ENCODE measurements at places on chromosomes 5 and 9. TPM values are rescaled to one million over a fixed set of nuclear protein-coding genes. Genes with fewer than 3 reads are reported as not detected.

SLC45A2 gene
- not detected for polyA plus RNA-seq

ANKH gene
- polyA plus RNA-seq: 11.7 TPM

CARTPT gene
- not detected for polyA plus RNA-seq

CAMK4 gene
- polyA plus RNA-seq: not detected

DOLPP1 gene
- 23.5 TPM for polyA plus RNA-seq

DNA sequence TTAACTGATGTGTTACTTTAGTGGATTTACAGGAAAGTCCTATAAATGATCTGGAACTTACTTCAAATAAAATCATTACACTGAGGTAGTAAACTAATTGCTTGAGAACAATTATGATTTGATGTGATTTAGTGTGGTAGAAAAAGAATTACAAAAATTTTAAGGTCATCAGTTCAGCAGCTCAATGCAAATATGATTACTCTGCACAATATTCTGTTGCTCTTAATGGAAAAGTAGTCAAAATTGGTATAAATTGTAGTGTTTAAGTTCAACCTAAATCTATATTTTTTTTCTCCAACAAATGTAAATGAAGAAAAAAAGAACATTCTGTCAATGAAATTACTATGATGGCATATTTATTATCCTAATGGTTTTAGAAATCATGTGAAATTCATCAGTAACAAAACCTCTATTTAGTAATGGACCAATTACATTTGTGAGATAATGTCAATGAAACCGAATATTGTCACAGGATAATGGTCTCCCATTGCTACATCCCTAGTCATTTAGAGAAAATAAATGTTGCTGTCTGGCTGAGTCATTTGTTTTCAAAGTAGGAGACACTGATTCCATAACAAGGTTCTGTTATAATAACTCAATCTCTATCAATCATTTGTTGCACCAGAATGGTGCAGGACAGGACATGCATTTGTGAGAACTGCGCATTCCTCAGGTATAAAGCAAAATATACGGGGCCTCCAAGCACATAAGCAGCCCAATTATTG, 177.1 kb downstream of the NFIB start:
- DNase-seq: no peak

- no peak for DNase-seq
Observed at GRCh38 chr9:83800236-83801033, 17.1 kb downstream of the GKAP1 start.

DNA sequence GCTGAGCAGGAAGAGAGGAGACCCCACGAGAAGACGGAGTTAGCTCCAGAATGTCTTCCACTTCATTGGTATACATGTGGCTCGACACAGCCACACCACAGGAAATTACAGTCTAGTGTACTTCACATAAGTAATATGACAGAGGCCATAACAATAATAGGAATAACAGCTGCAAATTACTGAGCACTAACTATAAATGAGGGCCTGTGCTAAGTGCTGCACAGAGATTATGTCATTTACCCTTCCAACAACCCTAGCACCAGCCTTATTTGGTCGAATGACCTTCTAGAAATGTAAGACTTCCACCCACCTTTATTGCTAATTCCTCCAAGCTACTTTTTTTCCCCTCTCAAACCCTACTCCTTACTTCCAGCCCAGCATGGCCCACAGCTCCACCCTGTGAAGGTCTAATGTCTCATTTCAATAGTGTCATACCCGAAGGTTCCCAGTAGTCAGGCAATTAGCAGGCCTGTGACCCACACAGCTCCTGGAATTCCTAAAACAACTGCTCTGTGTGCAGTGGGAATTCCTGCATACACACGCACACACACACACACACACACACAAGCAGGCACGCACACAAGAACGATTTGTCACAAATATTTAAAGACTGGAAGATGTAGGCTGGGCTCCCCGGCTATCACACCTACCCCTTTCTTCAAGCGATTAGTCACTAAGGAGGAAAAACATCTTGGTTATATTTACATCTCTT, 134.5 kb downstream of the FRMD3 start:
- DNase-seq: peak; percentile 17

GRCh38 chr9:111975709-111976108, 79.1 kb downstream of the UGCG start:
- DNase-seq: peak; percentile 59

GRCh38 chr5:178667101-178667500, 40.3 kb upstream of the CLK4 start:
- DNase-seq: no peak

DNA sequence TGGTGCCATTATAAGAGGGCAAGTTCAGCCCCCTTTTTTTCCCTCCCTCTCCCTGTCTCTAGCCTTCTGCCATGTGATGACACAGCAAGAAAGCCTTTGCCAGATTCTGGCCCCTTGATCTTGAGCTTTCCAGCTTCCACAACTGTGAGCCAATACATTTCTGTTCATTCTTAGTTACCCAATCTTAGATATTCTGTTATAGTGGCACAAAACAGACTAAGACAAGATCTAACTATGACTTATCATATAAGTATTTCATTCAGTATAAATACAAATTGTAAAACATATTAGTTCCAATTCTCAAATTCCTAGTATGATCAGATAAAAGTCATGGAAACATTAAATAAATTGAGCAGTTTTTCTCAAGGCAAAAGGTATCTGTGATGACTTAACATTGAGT, 276.3 kb downstream of the COX7C start:
- no peak for DNase-seq

- no peak for DNase-seq
Observed at GRCh38 chr5:128412145-128412930, 125.7 kb downstream of the FBN2 start.

- DNase-seq: peak; percentile 76
Observed at GRCh38 chr9:111966861-111967291, 70.3 kb downstream of the UGCG start.

- DNase-seq: no peak
Observed at GRCh38 chr5:175219366-175219765, 224.6 kb downstream of the DRD1 start.

- DNase-seq: no peak
Observed at GRCh38 chr9:111853450-111853827, 43.2 kb upstream of the UGCG start.

DNA sequence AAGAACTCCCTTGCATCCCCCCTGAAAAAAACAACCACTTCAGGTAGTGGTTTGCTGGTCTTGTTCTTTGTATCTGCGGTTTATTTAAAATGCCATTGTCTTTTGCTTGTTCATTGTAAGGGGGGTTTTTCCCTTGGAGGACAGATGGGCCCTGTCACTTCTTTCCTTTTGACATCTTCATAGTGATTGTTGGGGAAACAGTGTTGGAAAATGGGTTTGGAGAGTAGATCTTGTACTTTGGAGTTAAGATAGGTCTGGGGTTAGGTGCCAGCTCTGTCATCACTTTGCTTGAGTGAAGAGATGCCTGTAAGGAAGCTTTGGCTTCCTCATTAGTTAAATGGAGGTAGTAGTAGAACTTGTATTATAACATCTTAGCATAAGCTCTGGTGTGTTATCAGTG, 112.4 kb downstream of the KDM4C start:
- no peak for DNase-seq

GRCh38 chr5:124714910-124715309, 31.5 kb downstream of the ZNF608 start:
- DNase-seq: no peak

GRCh38 chr5:98064118-98064685, 709.3 kb upstream of the RGMB start:
- no peak for DNase-seq

- no peak for DNase-seq
Observed at GRCh38 chr5:84354101-84354500, 30.6 kb downstream of the EDIL3 start.

DNA sequence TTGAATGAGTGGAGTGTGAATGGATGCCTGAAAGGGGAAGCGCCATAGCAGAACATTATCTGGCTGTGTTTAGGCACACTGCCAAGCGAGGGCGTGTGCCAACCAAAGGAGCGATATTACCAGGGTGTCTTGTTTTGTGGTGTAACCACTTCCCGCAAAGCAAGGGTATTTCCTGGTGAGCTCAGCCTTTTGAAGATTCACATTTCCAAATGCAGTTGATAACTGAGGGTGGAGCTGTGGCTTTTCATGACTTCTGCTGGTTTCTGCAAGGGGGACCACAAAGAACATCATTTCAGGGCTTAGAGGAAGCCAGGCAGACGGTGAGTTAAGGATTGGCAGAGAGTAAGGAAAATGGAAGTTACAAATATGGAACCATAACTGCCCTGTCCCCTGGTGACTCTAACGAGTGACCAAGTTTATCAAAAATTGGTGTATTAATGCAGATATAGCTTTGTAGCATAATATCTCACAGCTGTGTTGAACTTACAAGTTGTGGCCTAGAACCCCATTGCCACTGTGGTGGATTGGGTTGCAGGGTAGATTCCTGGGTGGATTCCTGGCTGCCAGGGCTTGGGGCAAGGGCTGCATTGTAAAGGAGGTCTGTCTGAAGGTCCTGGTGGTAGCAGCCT, 71.4 kb downstream of the RALGPS1 start:
- peak; percentile 24 for DNase-seq

GRCh38 chr5:1065143-1065750, 46.6 kb downstream of the SLC12A7 start:
- no peak for DNase-seq

GRCh38 chr9:36142510-36143244, 6.1 kb downstream of the GLIPR2 start:
- DNase-seq: no peak

- no peak for DNase-seq
Observed at GRCh38 chr9:33659921-33660320, 135.4 kb upstream of the PRSS3 start.

- no peak for DNase-seq
Observed at GRCh38 chr9:88053856-88054501, 79.6 kb upstream of the CDK20 start.

GRCh38 chr9:21504894-21505293, 22.8 kb upstream of the IFNE start:
- no peak for DNase-seq

- peak; percentile 58 for DNase-seq
Observed at GRCh38 chr5:73812962-73813588, 187.1 kb downstream of the ARHGEF28 start.

GRCh38 chr9:107016383-107016782, 153.4 kb downstream of the ZNF462 start:
- no peak for DNase-seq

Data from A549 (cell line).